ENCODE measurements at places on chromosomes 6 and 20. TPM values are rescaled to one million over a fixed set of nuclear protein-coding genes. Genes with fewer than 3 reads are reported as not detected.

Gene FBXO5
- total RNA-seq = 38.7 TPM

Gene EBF4
- total RNA-seq = not detected

Gene LIN28B
- 2.3 TPM for total RNA-seq

Gene IL20RA
- total RNA-seq = not detected

Gene CLDN20
- not detected for total RNA-seq

Gene TGM2
- total RNA-seq = 129 TPM

Gene ERVFRD-1
- total RNA-seq = not detected

Gene SGK2
- not detected for total RNA-seq

Gene PNISR
- 28.6 TPM for total RNA-seq

Gene RAET1L
- not detected for total RNA-seq

Gene GJA10
- not detected for total RNA-seq

Gene SH3BGRL2
- total RNA-seq = 4.8 TPM

GRCh38 chr6:16719488-16719887 lies 41.8 kb downstream of the ATXN1 start:
- no peak for DNase-seq

GRCh38 chr6:34182751-34183531 lies 37.1 kb upstream of the GRM4 start:
- peak; percentile 19 for DNase-seq

DNA sequence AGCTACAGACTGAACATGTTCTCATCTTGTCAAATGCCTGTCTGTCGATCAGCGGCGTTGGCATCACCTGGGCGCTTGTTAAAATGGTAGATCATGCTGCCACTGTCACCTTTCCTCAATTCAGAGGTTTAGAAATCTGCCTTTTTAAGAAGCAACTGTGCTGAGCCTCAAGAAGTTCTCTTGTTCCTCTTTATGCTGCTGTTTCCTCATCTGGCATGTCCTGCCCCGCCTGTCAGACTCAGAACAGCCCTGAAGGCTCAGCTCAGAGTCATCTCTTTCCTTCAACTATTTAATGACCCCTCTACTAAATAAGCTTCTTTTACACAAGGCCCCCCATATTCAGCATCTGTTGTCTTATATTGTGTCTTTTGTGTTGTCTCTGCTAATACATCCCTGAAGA lies 368.2 kb downstream of the EPM2A start:
- no peak for DNase-seq

- no peak for DNase-seq
Observed at GRCh38 chr20:42359617-42360016, 741.4 kb upstream of the CHD6 start.

DNA sequence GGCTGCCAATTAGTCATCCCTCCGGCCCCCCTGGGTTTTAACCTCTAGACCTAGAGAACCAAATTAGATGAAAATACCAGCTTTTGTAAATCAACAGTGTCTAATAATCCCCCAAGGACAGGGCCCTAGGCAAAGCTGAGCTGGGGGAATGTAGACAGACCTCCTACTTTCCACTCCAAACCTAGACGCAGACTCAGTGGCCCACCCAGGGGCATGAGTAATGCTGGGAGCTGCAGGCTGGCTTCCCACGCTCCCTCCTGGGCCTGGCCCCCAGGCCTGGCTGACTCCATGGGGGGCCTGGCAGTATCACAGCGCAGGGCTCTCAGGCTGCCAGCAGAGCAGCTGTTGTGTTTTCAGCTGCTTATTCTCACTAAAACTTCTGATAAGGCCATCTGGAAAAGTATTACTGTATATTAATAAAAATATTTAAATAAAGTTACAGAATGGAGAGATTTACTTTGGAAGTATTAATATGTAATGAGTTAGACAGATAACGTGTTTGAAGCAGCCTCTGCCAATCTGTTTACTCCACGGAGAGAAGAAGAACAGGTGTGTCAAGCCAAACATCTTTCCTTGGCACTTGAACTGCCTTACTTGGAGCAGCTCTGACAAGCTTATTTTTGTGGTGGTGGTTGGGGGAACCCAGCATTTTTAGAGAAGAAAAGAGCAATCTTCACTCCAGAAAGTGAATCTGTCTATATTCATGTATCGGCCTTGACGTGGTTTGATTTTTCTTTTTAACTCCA lies 144.0 kb upstream of the AGPAT4 start:
- DNase-seq = peak; percentile 74

DNA sequence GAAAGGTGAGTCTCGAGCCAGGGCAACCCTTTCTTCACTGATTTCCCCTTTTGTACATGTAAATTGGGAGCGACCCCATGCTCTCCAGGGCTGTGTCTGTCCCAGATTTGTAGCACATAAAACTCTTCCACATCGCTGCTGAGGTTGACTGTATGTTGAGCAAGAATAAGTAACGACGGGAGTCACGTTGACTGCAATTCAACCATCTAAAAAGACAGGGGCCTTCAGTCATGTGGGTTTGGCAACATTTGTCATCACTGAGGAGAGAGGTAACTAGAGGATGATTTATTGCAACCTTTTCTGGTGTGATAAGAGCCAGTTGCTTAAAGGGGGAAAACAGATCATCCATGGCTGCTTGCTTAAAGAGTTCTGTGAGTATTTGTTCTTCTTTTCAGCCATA lies 159.4 kb upstream of the SULF2 start:
- DNase-seq = no peak

- DNase-seq = no peak
Observed at GRCh38 chr6:5191722-5192121, 69.0 kb downstream of the LYRM4 start.

DNA sequence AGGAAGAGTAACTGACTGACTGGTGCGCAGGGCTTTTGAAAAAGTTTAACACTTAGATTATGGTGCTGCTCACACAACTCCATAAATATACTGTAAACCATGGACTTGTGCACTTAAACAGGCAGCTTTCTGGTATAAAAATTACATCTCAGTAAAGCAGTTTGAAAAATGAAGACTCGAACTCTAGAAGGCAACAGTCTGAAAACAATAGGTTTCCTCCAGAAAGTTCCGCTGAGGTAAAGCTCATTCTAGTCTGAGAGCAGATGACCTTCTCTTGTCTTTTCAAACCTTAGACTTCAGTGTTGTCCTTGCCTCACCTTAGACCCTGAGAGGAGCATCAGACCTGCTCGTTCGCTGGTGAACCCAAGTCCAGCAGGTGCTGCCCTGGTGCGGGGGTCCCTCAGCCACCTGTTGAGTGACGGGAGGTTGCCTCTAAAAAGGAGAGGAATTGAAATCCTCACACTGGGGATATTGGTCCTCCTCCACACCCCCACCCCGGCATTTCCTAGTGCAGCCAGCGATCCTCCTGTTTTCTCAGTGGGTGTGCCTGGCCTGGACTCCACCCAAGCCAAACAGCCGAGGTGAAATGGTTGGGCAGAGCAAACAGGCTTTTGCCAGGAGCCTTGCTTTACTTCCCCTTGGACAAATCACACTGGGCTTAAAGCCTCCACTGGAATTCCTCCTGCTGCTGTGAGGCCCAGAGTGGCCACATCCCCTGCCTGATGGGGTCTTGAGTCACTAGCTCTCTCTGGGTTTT lies 14.7 kb upstream of the PYGB start:
- DNase-seq = peak; percentile 95

GRCh38 chr6:167793421-167793820 lies 33.3 kb upstream of the AFDN start:
- no peak for DNase-seq

DNA sequence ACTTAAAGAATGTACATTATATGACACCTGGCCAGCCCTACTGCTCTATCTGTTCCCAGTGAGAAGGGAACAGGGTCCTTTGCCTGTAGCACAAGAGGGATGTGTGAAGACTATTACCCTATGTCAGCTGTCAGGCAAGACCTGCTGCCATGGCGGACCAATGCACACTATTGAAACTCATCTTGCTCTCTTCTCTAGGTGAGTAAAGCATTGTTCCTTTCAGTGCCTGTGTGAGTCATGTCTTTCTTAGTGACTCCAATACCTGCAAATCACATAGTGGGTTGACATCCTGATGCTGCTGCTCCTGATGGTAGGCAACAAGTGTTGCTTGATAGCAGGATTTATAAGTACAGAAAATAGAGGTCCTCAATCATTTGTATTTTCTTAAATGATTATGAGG lies 48.8 kb upstream of the SYNCRIP start:
- DNase-seq = no peak

DNA sequence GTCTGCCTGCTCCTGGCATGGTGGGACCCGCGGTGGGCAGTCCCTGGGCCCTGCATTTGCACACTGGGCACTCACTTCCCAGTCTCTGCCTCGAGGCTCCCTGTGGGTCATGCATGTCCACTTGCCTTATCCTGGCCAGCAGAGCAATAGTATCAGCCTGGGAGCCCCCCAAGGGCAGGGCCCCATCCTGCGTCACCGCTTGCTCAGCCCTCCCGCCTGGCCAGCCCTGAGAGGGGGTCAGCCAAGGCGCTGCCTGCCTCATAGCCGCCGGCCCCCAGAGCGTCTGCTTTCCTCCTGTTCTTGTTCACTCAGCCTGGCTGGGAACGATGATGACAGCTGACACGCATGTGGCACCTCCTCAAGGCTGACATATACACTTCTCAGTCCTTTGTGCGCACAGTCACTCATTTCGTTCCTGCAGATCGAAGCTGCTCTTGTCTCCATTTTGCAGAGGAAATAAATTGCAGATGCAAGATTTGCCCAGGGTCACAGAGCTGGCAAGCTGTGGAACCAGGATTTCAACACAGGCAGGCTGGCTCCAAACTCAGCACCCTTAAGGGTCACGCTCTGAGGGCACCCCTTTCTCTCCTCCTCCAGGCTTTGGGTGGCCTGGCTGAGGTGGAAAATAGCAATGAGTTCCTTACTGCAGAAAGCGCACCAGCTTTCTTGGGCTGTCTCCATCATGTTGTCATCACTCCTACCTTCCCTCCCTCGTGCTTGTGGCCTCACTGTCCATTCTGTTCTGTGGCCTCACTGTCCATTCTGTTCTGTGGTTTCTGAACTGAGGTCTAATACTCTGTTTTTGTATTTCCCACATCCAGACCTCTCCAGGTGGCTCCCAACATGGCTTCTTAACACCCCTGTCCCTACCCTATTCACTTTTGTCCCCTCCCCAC lies 17.2 kb downstream of the KCNK17 start:
- no peak for DNase-seq

GRCh38 chr20:7908905-7909304 lies 31.4 kb downstream of the HAO1 start:
- no peak for DNase-seq

DNA sequence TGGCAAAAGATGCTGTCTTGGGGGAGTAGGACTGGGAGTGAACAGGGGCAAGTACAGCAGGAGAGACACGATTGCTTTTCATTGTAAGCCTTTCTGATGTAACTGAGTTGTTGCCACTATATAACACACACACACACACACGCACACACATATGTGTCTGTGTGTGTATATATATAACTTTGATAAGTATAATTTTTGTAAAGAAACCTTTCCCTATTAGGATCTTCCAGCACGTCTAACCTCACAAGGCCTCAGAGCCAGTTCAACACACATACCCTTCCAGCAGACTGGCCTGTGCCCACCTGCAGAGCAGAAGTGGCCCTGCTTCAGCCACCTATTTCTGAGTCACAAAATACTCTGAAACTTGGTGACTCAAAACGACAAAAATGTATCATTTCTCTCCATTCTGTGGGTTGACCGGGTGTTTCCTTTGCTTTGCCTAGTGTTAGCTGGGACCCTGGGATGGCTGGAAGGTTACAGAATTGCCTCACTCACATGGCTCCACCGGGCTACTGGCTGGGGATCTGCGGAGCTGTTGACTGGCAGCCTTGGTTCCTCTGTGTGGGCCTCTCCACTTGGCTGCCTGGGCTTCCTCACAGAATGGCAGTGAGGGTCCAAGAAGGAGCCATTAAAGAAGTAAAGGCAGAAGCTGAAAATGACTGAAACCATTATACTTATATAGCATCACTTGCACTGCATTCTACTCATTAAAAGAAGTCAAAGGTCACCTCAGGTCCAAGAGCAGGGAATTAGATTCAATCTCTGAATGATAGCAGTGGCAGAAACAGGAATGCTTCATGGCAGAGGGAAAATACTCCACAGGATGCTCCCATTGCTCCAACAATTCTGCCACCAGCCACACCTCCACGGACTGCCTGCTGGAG lies 126.4 kb downstream of the BANF2 start:
- DNase-seq = peak; percentile 54

GRCh38 chr20:46802722-46803121 lies 91.9 kb upstream of the EYA2 start:
- DNase-seq = no peak

DNA sequence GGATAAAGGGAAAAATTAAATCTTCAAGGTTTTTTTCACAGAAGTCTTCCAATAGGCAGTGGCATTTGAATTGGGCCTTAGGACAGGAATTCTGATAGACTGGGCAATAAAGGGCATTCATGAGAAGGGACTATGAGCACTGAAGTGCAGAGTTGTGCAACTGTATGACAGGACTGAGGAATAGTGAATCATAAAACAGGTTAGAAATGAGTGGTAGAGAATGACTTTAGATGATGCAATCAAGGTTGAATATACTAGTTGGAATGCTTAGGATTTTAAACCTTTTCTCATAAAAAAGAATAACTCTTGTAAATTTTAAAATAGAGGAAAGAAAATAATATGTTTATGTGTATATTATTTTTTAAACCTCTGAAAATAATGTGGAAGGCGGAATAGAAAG lies 944.7 kb downstream of the PHF3 start:
- DNase-seq = peak; percentile 69

DNA sequence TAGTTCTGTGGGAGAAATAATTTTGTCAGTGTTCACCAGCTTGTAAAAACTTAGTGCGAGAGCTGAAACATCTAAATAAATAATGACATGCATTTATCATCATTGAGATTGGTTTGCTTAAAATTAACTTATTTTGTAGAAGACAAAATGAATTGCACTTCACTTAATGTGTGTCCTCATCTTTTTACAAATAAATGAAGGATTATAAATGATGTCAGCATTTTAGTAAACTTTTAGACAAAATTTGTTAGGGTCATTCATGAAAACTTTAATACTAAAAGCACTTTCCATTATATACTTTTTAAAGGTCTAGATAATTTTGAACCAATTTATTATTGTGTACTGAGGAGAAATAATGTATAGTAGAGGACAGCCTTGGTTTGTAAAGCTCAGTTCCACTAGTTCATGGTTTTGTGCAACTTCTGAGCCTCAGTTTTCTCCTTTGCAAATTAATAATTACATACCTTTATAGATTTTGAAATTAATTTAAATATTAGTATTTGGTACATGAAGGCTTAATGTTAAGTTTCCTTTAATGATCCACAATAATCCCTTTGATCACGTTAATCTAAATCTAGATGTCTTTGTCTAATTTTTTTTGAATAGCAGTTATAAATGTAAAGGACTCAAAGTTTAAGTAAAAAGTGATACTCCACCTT lies 9.2 kb downstream of the LOC128125822 start:
- DNase-seq = no peak

- peak; percentile 72 for DNase-seq
Observed at GRCh38 chr6:33620856-33621710, at the start of gene ITPR3. Gene ITPR3, plus strand, starts transcription at chr6:33621322. Its CDS starts 281 bp downstream, at chr6:33621603.

DNA sequence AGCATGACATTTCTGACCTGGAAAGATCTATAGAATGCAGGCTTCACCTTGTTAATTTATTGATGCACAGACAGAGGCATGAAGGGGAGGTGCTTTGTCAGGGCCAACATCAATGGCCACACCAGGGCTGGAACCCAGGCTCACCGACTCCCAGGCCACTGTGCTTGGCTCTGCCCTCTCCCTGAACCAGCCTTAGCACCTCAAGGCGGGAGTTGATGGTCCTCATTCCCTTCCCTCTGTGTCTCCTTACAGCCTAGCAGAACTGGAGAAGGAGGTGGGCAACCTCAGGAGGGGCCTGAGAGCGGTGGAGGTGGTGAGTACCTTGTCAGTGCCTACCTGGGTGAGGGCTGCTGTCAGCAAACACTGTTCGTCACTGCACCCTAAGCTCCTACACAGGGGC lies 35.6 kb downstream of the MOCS1 start:
- DNase-seq = no peak

GRCh38 chr6:129546702-129547101 lies 163.3 kb downstream of the ARHGAP18 start:
- peak; percentile 4 for DNase-seq

Measured in HT1080 (cell line).